ENCODE measurements at places on chromosomes 4 and X.

DNA sequence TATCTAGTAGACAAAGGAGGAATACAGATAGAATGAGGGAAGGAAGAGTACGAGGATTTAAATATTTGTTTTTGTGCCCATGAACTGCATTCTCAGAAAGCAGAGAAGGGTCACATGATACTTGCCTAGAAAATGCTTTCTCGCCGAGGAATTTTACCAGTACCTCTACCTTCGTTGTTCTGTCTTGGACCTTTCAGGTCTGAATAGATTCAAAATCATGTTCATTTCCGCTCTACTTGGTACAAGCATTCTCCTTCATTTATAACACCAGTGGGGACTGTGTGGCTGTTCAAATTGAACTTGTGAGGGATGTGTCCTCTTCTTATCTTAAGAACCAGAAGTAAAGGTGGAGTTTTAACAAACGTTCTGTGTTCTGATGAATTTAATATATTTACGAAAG is 1.9 kb downstream of the USP38 start:
- no peak for DNase-seq

DNA sequence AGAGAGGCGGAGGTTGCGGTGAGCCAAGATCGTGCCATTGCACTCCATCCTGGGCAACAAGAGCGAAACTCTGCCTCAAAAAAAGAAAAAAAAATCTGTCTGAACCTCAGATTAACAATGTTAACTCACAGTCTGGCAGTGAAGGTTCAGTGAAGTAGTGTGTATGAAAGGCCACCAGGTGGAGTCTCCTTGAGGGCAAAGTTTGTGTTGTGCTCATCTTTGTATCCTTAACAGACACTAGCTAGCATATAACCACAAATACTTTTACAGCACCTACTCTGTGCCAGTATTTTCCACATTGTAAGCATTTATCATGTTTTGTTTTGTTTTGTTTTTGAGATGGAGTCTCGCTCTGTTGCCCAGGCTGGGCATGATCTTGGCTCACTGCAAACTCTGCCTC is 46.0 kb upstream of the MGST2 start:
- no peak for DNase-seq

DNA sequence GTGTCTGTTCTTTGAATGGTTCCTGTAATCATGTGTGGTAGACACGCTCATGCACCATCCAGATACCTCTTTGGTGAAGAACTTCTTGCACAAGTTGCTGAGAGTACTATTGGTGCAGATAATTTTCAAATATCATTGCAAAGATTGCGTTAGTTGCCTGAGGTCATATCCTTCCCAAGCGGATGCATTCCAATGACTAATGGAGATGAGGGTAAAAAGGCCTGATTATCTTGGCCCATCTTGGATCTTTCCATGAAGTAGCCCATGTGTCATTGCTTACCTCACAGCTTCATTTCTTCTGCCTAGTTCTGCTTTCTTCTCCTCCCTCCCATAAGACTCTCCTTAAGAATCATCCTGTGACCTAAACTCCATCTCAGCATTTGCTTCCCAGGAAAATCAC is 384.9 kb upstream of the CNKSR2 start:
- no peak for DNase-seq

GRCh38 chr4:130511776-130512175 is 1415.8 kb downstream of the C4orf33 start:
- no peak for DNase-seq

DNA sequence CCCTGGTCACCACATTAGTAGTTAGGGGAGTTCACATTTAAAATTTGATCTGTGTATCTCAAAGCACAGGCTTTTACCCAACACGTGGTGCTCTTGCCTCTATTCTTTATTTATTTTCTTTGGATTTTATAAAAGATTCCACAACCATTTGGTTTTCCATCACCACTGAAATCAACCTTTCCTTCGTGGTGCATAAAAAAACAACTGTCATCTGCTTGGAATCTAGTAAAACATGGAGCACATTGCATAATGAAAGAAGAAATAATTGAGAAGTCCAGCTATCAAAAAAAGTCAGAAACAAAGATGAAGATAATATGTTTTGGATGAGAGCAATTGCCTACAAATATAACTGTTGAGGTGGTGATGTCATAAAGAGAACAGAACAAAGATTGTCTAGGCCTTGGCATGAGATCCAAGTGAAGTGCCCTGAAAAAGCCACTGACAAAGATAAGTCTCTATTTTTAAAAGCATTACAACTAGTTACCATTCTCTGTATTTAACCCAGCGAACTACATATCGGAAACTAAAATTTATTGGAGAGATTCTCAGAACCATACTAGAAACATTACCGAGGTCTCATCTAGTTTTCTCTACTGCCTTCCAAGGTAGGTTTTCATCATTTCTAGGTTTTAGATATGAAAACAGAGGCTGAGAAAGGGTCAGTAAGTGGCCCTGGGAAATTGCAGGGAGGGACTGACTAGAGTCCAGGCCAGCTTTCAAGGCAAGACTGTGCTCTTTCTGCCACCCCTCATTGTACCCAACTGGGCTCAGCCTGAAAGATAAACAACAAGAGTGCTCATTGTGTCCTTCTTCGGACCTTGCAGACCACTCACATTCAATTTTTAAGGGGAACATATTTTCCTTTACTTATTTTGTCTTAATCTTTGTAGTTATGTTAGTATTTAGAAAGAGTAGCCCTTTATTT is 127.3 kb downstream of the MAD2L1 start:
- DNase-seq, result no peak

DNA sequence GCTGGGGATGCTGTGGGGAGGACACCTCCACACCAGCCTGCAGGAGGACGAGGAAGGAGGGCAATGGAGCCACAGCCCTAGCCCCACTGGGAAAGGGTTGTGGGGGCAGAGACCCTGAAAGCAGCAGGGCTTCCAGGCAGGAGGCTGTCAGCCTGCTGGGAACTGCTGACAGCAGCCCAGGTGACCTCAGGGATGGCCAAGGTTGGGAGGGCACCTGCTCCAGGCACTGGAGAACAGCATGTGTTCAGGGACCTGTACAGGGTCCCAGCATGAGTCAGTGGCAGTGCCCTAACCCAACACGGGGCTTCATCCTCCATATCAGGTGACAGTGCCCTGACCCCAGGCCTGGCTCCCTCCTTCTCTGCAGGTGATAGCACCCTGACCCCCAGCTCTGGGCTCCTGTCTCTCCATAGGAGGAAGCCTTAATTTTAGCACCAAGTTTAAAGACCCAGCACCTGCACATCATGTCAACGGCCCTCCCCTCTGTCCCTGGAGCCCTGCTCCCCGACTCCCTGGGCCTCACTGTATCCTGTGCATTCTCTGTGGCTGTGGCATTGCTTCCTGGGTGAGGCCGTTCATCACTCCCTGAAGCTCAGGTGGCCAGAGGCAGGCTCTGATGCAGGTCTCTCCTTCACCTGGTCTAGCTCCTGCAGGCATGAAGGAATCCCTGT is 66.3 kb downstream of the CRMP1 start:
- DNase-seq, result no peak

- no peak for DNase-seq
Observed at GRCh38 chrX:150854856-150855255, 43.6 kb downstream of the CD99L2 start.

GRCh38 chrX:14027036-14027435 is 2.7 kb downstream of the GEMIN8 start:
- DNase-seq, result peak; percentile 15

- DNase-seq, result no peak
Observed at GRCh38 chrX:118550792-118551191, 55.2 kb downstream of the DOCK11 start.

- DNase-seq, result no peak
Observed at GRCh38 chr4:620201-620600, 5.2 kb upstream of the PDE6B start.

DNA sequence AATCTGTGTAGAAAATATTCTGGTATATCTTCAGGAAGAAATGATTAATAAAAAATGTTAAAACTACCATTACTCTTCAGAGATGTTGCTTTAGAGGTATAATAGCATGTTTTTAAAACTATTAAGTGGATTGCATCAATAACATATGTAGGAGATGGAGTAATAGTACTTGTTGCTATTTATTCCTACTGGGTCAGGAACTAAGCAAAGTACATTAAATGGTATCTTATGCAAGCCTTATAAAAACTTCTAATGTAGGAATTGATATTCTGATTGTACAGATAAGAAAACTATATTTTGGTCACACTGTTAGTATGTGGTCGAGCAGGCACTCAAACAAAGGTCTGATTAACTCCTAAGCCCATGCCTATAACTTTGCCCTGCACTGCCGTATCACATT is 31.4 kb upstream of the PDLIM5 start:
- no peak for DNase-seq

DNA sequence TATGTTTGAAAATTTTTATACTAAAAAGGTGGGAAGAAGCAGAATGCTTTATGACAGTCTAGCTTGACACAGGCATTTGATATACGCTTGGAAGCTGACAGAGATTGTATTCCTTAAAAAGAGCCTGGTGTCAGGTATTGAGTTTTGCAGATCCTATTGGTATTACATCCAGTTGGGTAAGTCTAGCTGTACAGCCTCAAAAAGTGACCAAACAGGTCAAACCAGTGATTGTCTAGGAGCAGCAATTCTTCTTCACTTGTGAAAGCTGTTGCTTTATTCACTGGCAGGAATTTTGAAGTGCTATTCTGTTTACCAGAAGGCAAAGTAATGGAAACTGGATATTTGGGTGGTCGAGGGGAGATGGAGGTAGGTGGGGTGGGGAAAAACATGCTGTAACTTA is 77.5 kb downstream of the UCHL1 start:
- no peak for DNase-seq

- DNase-seq, result no peak
Observed at GRCh38 chrX:153578200-153578835, 20.6 kb downstream of the CCNQ start.

DNA sequence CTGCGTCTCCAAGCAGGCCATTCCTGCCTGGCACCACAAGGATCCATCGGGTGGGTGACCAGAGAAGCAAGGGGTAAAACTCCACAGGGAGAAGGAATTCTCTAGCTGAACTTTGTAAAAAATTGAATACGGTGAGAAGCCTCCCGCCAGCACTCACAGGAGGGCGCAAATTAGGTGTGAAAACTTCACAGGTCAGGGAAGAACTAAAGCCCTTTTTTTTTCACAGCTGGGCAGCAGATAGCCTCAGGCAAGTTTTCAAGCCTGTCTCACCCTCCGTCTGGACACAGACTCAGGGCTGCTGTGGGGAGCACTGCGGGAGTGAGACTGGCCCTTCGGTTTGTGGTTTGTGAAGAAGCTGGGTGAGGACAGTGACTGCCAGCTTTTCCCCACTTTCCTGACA is 224.1 kb upstream of the FGF16 start:
- no peak for DNase-seq

- no peak for DNase-seq
Observed at GRCh38 chr4:33091961-33092360, 2371.8 kb downstream of the PCDH7 start.

DNA sequence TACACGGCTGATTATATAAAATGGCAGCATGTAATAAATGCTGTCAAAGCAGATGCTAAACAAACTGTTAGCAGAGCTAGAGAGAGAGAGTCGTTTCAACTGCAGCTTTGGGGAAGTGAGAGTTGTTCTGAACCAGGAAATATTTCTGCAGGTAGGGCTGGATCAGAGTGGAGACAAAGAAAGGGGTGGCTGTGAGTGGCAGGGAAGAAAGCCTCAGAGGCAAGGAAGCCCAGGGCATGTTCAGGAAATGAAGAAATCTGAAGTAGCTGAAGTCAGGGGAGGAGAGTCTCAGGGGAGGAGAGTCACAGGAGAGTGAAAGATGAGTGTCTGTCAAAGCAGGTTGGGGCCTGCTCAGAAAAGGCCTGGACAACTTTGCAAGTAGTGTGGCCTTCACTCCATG is 48.4 kb upstream of the RPS6KA3 start:
- DNase-seq, result no peak

- peak; percentile 19 for DNase-seq
Observed at GRCh38 chr4:140243278-140243753, 89.3 kb upstream of the MAML3 start.

GRCh38 chr4:130703211-130703935 is 1607.4 kb downstream of the C4orf33 start:
- DNase-seq, result no peak

DNA sequence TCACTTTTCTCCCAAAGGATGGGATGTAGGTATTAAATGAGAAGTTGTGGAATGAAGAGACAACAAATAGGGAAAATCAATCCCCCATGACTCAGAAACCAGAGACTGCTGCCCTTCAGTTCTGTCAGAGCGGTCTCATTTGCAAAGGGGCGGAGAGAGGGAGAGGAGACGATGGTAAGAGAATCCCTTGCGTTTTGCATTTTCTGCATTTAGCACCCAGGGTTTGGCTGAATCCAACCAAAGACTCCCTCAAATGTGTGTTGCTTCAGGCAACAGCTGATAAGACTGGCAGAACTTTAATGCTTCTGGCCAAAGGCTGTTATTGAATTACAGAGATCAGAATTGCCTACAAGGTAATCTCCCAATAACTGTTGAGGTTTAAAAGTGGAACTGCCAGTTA is 230.2 kb downstream of the EVC2 start:
- no peak for DNase-seq

DNA sequence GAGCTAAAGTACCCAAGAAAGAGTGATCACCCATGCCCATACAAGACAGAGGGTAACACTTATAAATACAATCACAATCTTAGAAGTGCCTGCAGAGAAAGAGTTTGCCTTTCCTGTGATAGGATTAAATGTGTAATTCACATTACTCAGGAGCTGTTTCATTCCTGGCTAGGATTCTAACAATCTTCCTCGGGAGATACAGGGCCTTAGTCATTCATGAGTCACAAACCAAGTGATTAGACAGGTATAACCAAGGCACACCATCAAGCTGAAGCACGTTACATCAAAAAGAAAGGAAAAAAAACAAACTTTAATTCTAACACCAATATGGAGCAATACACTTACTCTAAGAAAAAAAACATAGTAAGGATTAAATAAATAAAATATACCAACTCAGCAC is 14.9 kb downstream of the ABCG2 start:
- DNase-seq, result no peak

- no peak for DNase-seq
Observed at GRCh38 chr4:185040523-185040922, 22.2 kb downstream of the HELT start.

GRCh38 chr4:16715482-16715881 is 183.0 kb downstream of the LDB2 start:
- DNase-seq, result no peak

DNA sequence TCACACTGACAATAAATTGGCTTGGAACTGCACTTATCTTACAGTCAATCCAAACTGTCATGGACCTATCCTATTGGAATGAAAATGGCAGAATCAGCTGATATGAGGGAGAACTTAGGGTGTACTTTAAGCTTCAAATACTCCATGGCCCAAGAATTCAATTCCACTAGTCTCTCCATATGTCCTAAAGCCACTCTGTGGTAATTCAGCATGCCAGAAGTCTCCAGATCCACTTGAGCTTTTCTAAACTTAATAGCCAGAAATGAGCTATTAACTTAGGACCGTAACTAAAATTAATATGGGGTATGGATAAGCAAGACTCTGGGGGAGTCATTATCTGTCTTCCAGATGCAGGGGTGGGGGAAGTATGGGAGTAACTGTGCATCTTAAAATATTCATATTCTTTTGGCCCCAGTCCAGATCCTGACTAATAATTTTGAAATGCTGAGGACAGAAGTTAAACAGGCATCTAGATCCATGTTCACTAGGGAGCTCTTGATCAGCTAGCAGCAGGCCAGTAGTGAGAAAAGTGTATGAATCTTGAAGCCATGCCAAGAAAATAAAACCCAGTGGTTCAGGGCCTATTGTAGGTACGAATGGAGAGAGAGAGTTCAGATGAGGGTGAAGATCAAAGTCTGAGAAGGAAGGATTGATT is 167.6 kb downstream of the DKK2 start:
- DNase-seq, result no peak

- peak; percentile 66 for DNase-seq
Observed at GRCh38 chr4:182925298-182925757, 8.1 kb upstream of the DCTD start.

GRCh38 chr4:31009926-31010325 is 289.8 kb downstream of the PCDH7 start:
- DNase-seq, result no peak
